Activated CD4-positive, CD25-positive, alpha-beta regulatory T cell (primary cell): ENCODE measurements at places on chromosomes 7 and 10.

DNA sequence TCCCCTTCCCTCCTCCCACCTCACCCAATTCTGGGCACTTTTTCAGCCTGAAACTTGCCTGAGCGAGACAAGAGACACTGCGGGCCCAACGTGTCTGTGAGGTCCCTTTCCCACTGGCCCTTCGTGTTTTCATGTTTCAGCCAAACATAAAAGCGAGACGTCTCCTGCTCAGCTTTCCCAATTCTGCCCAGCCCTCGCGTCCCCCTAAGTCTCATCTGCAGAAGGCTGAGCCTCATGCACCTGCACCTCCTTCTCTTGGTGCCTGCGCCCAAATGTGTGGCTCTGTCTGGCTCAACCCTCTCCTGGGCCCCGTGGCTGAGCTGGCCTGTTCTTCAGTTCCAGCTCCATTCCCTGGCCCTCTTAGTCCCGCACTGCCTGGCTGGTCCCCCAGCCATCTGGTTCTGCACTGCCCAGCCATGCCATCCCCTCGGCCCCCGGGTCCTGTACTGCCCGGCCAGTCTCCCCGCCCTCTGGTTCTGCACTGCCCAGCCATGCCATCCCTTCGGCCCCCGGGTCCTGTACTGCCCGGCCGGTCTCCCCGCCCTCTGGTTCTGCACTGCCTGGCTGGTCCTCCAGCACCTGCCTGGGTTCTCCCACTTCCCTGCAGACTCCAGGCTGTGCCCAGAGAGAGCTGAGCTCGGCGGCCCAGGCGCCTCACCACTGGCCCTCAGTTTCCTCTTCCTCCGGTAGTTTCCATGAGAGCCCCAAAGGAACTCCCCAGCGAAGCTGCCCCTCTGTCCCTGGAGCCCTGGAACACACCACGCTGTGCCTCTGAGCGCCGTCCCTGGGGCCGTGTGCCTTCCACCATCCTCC is 224.1 kb downstream of the DNAJB6 start:
- DNase-seq = no peak

- no peak for DNase-seq
Measured at GRCh38 chr10:103501186-103501585, 7.7 kb downstream of the NEURL1 start.

DNA sequence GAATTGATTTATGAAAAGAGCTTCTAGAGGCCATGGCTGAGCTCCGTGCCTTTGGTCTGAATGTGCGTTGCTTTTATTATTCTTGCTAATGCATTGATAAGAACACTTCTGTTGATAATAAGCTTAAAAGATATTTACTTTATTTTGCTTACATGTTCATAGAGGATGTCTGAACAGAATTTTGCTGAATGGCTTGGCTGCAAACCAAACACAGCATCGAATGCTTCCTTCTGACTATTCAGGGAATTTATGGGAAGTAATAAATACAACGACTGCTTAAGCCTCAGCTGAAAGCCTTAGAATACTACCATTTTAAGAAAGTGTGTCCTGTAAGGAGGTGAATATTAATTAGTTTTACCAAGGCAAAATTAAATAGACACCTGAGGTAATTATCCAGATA is 643.5 kb upstream of the POT1 start:
- no peak for DNase-seq

DNA sequence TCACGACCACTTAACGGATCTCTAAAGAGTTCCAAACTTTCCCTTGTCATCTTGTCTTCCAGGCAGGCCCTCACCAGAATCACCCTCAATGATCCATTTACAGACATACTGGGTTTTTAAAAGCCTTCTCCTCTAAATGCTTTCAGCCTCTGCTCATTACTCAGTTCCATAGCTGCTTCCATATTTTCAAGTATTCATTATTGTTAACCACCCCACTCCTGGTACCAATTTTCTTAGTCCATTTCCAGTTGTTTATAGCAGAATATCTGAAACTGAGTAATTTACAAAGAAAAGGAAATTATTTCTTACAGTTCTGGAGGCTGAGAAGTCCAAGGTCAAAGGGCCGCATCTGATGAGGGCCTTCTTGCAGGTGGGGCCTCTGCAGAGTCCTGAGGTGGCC is 56.5 kb upstream of the NKX6-2 start:
- no peak for DNase-seq

DNA sequence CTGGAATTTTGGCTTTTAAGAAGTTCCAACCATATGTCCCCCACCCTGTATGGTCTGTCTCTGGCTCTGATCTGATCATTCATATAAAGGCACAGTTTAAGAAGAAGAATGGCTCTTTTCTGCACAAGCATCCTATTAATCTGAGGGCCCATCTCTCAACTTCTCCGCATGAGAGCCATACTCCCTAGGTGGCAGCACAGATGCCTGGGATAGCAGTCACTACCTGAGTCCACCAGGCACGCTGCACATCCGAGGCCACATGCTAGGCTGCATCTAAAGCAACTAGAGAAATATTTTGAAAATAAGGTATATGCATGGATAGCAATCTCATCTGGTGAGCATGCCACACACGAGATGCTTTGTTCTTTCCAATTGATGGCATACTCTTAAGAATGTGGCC is 565.5 kb downstream of the PARD3 start:
- no peak for DNase-seq

DNA sequence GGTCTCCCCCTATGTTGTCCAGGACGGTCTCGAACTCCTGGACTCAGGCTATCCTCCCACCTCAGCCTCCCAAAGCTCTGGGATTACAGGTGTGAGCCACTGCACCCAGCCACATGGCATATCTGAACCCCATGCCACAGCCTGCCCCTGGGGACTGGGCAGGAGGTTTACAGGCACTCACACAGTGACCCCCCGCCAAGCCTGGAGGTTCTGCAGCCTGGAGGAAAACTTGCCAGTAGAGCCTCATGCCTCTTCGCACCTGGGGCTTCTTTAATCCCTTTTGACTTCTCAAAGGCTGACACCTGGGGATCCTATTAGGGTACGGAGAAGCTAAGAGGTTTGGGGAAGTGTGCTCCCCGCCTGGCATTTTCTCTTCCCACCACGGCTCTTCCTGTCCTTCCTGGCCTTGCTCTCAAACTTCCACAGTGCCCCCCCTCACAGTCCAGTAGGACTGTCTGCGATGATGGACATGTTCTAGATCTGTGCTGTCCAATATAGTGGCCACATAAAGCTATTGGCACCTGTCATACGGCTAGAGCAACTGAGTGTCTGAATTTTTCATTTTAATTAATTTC is 11.4 kb upstream of the KCP start:
- DNase-seq = no peak

GRCh38 chr10:74093530-74094164 is 57.0 kb downstream of the AP3M1 start:
- no peak for DNase-seq

GRCh38 chr7:45593877-45594276 is 19.7 kb downstream of the ADCY1 start:
- no peak for DNase-seq

GRCh38 chr10:87072449-87072848 is 22.2 kb downstream of the GLUD1 start:
- DNase-seq = no peak

DNA sequence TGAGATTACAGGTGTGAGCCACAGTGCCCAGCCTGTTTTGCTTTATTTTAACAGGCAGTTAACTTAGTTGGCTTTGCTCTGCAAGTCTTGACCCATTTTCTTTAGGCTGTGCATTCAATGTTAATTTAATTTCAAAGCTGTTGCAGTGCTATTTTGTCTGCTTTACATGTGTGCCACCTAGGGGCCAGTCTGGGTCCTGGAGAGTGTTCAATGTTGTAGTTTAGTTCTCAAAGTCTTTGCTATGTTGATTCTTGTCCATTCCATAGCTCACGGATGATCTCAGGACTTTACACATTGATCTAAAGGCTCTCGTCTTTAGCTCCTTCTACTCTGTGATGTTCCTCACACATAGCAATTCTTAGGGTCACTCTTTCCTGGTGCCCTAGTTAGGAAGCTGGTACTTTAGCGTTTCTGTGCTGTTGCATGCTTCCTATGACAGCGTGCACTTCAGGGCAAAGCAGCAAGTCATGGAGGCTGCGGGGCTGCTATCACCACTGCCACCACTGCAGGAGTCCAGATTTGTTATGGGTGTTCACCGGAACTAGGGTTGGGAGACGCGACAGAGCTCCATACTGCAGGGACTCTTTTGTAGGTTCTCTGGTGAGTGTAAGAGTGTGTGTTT is 16.4 kb upstream of the ABCA13 start:
- DNase-seq = peak; percentile 1

- DNase-seq = no peak
Measured at GRCh38 chr10:70551971-70552422, 50.5 kb downstream of the PRF1 start.

DNA sequence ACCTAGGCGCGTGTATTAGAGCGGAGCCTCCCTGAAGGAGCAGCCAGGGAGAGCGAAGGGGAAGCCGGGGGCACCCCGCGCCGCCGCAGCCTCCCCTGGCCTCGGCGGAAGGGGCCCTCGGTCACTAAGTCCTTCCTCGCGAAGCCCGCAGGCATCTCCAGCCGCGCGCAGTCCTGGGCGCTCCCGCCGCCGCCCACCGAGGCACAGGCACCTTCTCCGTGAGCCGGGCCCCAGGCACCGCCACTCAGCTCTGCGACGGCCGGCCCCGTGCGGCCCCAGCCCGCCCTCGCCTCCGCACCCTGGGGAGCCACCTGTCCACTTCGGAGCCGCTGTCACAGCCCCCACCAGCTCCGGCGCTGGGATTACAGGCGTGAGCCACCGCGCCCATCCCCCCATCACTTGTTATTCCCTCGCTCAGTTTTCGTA is 80.8 kb downstream of the ZNF467 start:
- DNase-seq = no peak

GRCh38 chr7:37489703-37490102 is 41.0 kb upstream of the ELMO1 start:
- DNase-seq = no peak

DNA sequence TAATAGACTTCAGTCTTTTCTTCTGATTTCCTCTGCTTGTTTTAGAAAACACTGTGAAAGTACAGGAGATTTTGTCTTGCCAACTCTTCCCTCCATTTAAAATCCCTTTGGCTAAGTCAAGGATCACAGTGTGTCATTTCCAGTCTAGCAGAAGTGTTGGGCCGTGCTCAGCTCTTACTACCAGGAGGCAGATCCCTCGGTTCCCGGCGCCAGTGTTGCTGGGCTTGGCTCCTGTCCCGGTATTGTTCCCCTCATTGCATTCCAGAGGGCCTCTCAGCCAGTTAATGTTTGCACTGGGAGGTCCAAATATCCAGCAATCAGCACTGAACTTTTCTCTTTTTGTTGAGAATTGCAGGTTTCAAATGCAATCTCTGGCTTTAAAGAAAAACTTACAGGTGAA is 612.1 kb upstream of the MGMT start:
- DNase-seq = no peak

- no peak for DNase-seq
Measured at GRCh38 chr7:125326666-125327255, 397.1 kb upstream of the POT1 start.

DNA sequence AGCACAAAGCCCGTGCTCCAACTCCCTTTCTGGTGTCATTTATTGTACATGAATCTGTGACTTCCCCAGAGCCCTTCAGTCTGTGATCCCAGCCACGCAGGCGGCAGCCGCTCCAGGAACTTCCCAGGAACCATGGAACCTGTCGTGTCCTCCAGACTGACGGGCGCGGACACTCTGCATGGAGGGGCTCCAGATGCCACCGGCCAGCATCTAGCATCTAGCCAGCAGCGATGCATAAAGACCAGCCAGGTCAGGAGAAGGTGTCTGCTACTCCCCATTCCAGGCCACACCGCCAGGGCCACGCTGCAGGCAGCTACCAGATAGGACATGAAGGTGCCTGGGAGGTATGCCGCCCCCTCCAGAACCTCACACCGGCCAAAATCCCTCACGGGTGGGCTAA is 77.4 kb downstream of the PRKAG2 start:
- DNase-seq = no peak

- DNase-seq = no peak
Measured at GRCh38 chr10:130188195-130189175, 52.3 kb downstream of the GLRX3 start.

DNA sequence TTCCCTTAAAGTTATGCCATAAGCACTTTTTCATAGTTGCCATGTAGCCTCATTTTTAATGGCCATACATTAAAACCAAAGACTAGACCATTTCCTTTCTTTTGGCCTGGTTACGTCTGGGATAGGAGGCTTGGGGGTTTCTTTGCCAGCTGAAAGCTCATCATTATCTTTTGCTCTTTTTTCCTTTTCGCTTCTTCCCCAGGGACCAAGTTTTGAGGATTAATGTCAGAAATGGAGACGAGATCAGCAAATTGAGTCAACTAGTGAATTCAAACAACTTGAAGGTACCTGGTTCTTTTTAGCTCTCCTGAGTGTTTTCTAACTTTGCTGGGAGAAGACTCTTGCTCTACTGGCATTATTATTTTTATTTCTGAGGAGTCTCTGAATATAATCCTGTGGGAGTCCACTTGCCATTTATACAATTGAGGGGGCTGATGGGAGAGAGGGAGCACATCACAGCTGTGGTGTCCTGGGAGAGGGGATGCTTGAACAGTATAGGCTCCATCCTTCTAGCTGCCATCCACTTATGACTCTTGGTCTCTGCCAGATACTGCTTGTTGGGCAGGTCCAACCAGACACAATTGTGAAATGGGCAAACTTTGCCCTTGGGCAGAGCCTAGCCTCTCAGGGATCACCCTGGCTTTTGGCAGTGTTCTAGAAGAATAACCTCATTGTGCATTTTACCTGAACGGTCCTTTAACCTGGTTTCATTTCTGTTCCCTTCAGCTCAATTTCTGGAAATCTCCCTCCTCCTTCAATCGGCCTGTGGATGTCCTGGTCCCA is 5.8 kb downstream of the CPA4 start:
- no peak for DNase-seq

DNA sequence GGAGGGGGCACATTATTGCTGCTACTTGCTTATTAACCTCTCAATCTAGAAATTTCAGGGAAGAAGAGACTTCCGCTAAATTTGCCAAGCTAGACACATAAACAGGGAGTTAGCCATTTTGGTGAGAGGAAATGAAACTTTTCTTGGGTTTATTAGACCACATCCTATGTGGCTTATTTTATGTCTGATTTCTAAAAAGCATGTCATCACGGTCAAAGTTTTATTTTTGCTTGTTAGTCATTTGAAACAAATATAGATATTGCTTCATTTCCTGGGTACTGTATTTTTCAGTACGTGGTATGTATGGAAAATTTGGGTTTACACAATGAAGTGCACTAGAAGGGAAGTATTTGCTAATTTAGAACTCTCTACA is 144.1 kb downstream of the TCF7L2 start:
- no peak for DNase-seq

DNA sequence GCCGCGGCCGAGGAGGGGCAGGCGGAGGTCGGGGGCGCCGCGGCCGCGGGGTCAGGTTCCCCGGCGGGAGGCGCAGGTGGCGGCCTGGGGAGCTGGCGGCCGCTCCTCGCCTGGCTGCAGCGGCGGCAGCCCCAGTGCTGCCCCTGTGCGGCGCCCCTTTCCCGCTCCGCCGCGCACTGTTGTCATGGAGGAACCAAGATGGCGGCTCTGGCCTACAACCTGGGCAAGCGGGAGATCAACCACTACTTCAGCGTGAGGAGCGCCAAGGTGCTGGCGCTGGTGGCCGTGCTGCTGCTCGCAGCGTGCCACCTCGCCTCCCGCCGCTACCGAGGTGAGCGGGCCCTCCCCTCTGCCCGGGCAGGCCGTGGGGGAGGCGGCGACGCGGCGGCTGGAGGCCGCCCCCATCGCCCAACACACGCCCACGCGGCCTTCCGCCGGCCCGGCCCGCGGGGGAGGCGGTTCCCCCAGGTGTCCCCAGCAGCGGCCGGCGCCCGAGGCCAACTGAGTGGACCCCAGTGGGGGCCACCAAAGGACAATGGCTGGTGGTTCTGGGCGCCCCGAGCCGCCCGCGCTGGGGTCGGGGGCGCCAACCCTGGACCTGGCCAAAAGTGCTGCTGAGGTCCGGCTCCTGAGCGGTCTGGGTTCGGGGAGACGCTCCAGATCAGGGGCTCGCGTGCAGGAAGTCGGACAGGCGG is 425 bp downstream of the CASD1 start:
- peak; percentile 48 for DNase-seq

GRCh38 chr10:102407425-102408130 is 11.0 kb downstream of the PSD start:
- DNase-seq = no peak
